ENCODE measurements at places on chromosomes 4 and X.

DNA sequence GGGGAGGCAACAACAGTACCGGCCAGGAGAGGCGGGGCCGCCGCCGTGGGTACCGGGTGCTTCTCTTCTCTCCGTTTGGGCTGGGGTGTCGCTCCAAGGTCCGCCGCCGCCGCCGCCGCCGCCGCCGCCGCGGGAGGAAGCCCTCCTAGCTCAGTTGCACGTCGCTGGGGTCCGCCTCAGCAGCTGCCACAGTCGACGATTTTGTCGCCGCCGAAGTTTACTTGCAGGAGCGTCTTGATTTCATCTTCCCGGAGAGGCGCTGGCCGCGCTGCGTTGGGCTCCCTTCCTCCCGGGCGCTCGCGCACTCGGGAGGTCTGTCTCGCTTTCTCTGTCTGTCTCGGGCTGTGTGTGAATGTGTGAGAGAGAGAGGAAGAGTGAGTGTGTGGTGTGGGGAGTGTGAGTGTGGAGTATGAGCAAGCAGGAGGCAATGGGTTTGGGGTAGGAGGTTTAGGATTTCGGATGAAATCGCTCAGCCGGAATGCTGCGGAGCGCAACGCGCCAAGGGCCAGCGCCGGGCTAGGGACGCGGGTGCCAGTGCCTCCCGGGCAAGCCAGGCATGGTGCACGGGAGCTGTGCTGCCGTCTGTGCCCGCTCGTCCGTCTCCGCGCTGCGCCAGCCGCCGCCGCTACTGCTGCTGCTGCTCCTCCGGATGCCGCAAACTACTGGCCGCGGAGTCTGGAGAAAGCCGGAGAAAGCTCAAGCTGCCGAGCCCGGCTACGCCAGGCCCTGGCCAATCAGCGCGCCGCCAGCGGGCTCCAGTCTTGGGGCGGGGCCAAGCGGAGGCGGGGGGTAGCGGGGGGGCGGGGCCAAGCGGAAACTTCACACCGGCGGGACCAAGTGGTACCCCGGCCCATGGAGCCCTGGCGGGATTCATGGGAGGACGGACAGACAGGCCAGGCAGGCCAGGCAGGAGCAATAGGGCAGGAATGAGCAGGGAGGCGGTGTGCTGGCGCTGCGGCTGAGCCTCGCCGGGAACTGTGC lies at the start of gene PCDH19:
Gene PCDH19 (minus strand): TSS at position 664 of the 981 bp plus-strand sequence. CDS start 1,676 bp downstream, outside the sequence.
- DNase-seq, result no peak

DNA sequence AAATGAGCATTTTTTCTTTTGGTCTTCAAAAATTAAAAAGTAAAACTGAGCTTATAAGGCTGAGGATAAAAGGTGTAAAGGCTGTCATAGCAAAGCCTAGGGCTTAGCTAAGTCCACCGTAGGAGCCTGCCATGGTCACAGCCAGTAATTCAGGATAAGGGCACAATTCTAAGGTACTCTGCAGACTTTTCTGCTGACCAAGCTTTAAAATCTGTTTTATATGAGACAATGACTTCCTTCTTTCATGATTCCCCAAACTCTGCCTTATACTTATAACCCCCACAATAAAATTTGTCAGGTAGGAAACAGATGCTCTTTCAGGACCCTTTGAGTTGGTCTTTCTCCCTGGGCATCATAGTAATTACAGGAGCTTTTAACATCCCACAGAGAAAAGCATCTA lies 138.5 kb downstream of the COL4A6 start:
- no peak for DNase-seq

GRCh38 chrX:53003111-53003510 lies 44.8 kb upstream of the FAM156A start:
- DNase-seq, result no peak

DNA sequence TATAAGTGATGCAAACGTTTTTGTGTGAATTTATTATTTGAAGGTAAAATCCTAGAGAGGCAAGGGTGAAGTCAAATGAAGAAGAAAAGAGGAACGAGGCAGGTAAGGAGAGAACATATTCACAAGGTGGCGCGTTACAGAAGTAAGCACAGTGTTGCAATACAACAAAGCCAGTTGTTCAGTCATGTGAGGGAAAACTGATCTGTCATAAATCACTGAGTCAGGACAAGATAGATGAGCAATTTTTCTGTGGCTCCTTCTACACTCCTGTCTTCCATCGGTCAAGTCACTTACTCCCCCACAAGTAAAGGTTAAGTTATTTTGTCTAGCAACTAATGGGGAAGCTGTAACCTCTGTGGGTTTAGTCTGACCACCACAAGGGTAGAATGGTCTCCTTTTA lies 203.0 kb upstream of the GK2 start:
- DNase-seq, result no peak

GRCh38 chr4:151955721-151956380 lies 195.0 kb upstream of the GATB start:
- DNase-seq, result no peak

DNA sequence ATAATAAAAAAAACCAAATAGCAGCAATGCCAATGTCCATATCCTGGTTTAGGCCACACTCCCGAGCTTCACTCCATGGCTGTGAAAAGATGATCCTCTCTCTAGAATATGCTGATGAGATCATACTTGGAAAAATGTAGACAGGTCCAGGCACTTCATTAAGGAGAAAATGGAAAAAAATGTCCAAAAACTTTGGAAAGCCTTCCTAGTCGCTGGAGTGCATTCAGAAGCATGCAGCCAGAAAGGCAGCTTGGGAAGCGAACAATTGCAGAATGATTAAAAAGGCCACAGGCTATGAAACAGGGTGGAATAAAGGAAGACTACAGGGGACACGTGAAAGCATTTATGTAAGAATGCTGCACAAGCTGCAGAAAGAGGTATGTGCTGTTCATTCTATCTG lies 165.6 kb upstream of the HCCS start:
- DNase-seq, result no peak

DNA sequence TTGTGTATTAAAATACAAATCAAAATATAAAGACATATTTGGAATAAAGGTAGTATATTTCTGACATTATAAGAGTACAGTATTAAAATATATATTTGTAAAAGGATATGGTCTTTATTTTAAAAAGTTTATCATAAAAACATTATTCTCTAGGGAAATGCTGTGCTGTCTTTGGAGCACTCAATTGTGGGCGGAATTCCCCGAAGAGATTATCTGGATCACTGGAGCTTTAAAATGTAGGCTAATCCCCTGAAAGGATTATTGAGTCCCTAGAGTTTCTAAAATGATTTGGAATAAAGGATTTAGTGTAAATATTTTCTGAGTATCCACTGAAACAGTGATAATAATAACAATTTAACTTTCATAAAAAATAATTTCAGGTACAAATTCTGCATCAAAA lies 1239.4 kb downstream of the TECRL start:
- DNase-seq, result no peak

GRCh38 chr4:188714501-188714900 lies 575.3 kb downstream of the TRIML1 start:
- no peak for DNase-seq

DNA sequence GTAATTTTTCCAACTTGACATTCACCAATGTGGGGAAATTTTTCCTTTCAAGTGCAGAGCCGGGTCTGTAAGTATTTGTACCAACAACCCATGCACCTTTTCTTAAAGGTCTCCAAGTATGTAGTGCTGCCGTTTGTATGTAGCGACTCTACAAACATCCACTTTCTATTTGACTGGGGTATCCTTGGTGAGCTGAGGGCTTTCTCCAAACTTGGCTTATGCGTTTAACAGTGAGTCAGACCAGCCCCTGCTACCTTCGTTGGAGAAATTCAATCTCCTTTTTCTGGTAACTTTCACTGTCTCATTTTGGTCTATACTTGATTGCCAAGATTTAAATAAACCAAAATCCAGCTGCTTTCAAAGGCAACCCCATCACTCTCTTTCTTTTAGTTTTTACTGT lies 34.9 kb downstream of the MGST2 start:
- no peak for DNase-seq

Measured in stimulated activated CD8-positive, alpha-beta memory T cell treated with anti-CD3 and anti-CD28 coated beads, Interleukin-4, amount 100 ng/mL, for 1 hour (primary cell).